Activated naive CD4-positive, alpha-beta T cell treated with Interleukin-2 at 50 U/mL for 16 hours (primary cell): ENCODE measurements at places on chromosomes 5 and 9.

DNA sequence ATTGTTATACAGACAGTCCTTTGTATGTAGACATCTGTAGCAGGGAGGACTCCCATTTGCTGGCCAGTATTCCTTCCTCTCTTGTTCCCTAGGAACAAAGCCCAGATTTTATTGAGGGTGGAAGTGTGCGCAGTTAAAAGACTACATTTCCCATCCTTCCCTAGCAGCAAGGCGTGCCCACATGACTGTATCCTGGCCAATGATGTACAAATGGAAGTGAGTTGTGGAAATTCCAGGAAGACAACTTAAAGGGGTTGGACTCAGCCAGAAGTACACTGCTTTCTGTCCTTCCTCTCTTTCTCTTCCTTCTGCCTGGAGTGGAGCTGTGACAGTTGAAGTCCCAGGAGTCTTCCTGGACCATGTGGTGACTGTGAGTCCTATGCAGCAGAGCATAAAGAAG, 89.0 kb downstream of the HRH2 start:
- no peak for DNase-seq

DNA sequence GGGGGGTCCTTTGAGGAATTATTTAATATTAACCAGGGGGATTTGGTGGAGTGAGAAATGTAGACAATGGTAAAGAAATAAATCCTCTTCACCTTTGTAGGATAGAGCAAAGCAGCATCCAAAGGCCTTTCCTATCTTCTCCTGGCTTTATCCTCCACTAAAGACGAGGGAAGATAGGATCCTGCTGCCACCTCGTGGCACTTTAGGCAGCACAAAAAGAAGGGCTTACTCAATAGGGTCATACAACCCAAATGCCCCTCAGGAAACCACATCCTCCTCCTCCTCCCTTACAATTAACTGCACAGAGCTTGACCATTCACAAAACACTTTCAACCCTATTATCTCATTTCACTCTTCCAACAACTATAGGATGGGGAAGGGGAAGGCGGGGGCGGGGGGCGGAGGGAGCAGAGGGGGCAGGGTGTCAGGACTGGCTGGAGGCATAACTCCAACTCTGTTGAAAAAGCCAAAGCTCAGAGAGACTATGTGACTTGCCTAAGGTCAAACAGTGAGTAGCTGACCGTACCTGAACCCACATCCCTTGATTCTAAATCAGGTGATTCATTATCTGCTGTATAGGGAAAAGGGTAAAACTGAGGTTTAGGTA, 45.4 kb upstream of the MYOT start:
- DNase-seq = no peak

DNA sequence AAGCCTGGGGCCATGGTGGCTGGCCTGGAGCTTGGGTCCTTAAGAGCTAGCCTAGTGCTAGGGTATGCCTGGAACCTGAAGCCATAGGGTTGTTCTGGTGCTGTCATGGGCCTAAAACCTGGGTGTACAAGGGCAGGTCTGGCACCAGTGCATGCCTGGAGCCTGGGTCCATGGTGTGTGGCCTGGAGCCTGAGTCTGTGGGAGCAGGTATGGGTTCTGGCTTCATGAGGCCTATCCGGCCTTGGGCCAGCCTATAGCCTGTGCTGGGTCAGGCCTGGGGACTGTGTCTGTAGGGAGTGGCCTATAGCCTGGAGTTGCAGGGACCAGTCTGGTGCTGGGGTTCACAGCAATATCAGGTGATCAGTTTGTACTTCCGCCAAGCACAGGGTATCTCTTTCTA, 347.2 kb upstream of the MEF2C start:
- no peak for DNase-seq

DNA sequence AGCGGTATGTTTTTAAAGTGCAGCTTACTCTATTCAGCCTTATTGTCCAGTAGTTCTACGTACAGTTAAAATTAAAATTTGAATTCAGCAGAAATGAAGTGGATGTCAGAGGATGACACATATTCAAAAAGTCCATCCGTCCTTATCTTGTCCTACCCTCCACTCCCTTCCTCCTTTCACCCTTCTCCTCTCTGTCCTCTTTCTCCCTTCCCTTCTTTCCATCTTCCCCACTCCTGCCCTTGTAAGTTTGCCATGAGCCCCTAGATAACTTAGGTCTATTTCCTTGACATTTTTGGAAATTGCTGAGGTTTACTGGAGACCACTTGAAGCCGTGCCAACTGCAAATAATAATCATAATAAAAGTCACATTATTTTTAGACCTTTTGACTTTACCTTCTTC, 67.6 kb downstream of the TRIO start:
- no peak for DNase-seq

GRCh38 chr5:106113922-106114321, 1556.8 kb downstream of the EFNA5 start:
- DNase-seq = no peak

GRCh38 chr5:171725205-171725601, 60.4 kb upstream of the SMIM23 start:
- no peak for DNase-seq

GRCh38 chr5:169095410-169095960, 205.5 kb downstream of the SLIT3 start:
- DNase-seq = no peak

GRCh38 chr9:113989017-113989713, 88.9 kb downstream of the AMBP start:
- no peak for DNase-seq

DNA sequence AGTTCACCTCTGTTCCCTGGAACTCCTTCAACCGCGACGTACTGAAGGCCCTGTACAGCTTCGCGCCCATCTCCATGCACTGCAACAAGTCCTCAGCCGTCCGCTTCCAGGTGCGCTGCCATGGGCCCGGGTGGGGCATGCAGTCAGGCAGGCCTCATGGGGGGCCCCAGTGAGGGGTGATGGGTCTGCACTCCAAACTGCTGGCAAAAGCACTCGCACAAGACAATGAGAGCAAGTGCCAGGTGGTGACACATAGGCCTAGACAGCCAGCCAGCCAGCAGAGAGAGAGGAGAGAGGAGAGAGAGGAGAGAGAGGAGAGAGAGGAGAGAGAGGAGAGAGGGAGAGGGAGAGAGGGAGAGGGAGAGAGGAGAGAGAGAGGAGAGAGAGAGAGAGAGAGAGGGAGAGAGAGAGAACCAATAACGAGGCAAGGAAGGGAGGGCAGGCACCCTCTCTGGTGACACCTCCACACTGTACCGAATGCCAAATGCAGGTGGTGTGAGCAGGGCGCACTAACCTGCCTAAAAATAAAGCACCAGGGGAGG, 21.0 kb downstream of the DBH start:
- DNase-seq = no peak

DNA sequence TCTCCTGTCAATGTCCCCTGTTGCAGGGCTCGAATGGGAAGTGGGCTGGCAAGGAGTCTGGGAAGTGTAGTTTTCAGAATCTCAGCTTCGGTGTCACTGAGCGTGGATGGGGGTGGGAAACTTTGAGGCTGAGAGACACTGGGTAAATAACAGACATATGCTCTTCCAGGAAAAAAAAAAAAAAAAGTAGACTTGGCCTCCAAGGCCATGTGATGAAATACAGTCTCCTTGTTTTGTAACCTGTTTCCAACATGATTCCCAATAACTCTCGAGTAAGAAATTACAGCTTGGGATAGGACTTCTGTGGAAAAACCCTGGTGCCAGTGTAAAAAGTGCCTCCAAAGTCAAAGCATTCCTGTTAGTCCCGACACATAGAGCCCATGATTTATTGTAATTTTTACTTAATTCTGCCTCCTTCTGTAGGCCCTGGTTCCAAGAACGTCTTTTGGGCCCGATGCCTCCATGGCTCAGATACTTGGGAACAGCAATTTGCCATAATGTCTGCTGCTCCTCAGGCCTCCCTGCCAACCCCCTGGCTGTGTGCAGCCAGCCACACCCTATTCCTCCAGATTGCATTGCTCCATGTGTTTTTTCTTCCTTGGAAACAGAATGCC, 119.5 kb upstream of the TNC start:
- no peak for DNase-seq

DNA sequence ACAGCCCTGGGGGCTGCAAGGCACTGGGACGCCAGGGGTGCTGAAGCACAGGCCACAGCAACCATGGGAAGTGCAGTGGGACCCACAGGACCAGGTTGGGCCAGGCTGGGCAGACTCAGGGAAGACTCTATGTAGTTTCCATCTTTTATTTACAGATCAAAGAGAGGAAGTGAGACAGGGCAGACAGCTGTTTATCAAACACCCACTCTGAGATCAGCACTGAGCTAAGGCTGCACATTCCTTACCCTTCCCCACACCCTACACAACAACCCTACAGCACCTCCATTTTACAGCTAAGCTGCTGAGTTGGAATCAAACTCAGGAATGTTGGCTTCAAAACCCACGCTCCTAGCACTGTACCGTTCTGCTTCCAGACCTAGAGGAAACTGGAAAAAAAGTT, 19.8 kb downstream of the BARHL1 start:
- DNase-seq = no peak

DNA sequence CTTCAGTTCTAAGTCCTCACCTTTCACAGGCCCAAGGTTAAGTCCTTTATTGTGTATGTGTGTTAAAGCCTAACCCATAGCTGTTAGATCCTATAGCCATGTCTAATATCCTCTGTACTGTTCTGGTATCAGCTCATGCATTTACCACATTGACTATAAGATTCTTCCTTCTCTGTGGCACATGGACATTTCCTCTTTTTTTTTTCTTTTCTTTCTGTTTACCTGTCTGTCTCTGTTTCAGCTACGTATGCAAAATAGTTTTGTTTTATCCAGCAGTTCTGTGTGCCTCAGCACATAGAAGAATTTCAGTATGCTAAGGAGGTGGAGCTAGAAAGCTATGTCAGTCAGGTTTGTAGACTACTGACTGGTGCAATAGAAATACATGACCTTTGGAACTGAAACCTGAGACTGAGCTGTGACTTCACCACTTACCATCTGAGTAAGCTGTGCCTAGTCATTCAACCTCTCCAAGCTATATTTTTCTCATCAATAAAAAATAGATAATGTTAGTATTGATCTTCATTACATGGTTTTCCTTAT, 155.6 kb upstream of the VLDLR start:
- DNase-seq = no peak

DNA sequence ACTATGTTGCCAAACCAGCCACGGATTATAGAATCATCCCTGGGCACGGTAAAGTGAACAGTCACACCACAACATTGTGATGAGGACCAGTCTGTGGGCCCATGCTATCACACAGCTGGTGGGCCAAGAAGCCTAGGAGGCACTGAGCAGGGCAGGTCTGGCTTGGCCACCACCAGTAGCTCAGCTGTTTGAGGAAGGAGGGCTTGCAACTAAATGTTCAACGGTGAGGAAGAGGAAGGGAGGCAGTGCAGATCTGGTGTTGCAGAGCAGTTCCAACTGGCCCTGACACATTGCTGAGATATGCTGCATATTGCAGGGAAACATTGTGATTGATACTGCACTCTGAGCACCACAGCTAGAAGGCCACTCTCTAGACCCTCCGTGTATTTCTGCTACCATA, 77.9 kb upstream of the ATG10 start:
- DNase-seq = no peak

- no peak for DNase-seq
These were observed 58.4 kb upstream of the NUDT12 start for GRCh38 chr5:103620851-103621547.

DNA sequence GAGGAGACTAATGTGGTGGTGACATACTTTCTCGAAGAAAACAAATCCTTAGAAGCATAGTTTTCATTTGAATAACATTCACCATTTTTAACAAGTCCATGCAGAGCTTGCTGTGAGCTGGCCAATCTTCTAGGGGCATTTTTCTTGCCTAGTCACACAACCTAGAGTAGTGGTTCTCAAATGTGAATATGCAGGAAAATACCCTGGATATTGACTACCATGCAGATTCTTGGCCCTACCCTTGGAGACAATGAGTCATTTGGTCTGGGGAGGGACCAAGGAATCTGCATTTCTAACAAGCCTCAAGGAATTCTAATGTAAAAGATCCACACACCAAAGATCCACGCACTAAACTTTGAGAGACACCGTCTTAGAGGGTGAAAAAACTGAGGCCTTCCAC, 23.5 kb downstream of the GDNF start:
- DNase-seq = no peak

GRCh38 chr5:66796305-66797292, 200.4 kb downstream of the MAST4 start:
- no peak for DNase-seq

- DNase-seq = no peak
These were observed 123.2 kb upstream of the KIF2A start for GRCh38 chr5:62182802-62183201.

GRCh38 chr5:23396346-23396745, 111.1 kb upstream of the PRDM9 start:
- DNase-seq = no peak

GRCh38 chr9:36154331-36154952, 14.7 kb upstream of the CCIN start:
- DNase-seq = no peak

DNA sequence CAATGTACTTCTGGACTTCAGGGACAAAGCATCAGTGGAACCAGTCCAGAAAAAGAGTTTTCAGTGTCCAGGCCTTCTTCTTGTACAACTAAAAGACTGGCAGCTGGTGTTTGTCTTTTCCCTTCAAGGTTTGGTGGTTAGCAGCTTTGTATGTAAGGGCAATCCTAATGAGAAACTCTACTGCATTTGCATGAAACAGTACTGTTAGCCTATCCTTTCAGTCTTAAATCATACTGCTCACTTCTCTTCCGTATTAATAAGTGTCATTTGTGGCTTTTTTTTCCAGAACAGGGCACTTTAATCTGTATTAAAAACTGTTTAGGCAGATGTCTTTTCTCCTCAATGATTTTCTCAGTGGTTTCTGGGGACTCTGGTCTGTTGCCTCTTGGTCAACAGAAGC, 48.9 kb downstream of the FAM174A start:
- DNase-seq = no peak

GRCh38 chr9:37198039-37198729, 77.8 kb downstream of the ZCCHC7 start:
- DNase-seq = no peak

DNA sequence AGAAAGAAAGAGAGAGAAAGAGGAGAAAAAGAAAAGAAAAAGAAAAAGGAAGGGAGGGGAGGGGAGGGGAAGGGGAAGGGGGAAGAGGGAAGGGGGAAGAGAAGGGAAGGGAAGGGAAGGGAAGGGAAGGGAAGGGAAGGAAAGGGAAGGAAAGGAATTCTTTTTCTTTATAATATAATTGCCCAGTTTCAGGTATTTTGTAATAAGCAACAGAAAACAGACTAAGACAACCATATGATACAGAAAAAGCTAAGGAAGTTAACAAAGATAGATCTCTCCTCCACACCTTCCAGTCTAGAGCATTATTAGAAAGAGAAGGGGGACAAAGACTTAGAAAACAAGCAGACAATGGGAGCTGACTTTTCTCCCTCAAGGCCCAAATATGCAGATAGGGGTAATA, 31.0 kb downstream of the MEIKIN start:
- no peak for DNase-seq
